T1000 (cell line): ENCODE measurements at places on chromosomes 4 and X.

GRCh38 chr4:24121395-24122175 is 231.7 kb upstream of the PPARGC1A start:
- no peak for DNase-seq

GRCh38 chrX:123807835-123808416 is 51.9 kb upstream of the XIAP start:
- DNase-seq = no peak

DNA sequence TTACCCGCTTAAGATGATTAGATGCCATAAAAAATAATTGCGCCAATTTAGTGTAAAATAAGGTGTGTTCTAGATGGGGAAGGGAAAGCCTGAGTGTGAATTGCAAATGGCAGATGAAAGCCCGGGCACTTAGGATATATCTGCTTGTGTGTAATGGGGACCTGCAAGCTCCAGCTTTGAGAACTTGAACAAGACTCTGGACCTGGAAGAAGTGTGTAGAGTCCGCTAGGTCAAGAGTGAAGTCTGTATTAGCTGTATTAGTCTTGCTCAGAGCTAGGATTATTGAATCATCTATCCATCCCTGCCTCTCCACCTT is 4.2 kb downstream of the NEUROG2 start:
- no peak for DNase-seq

DNA sequence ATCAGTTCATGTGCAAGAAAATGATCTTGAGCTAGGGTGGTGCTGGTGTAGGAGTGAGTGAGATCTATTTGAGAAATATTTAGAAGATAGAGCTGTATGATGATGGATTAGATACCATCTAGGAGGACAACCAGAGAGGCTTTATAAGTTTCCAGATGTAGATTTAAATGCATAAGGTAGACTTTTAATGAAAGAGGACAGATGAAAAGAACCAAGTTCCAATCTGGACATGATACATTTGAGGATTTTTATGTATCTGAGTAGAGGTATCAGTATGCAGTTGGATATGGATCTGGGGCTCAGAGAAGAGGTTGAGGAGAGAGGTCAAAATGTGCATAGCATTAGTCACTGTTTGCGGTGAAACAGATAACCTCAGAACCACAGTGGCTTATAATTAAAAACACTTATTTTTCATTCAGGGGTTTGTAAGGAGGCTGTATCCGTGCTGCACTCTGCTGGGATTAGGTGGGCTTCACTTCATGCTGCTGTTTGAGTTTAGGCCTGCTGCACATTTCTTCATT is 348.7 kb downstream of the BMPR1B start:
- DNase-seq = no peak

- no peak for DNase-seq
These were observed 25.4 kb upstream of the LIMCH1 start for GRCh38 chr4:41512596-41512995.

GRCh38 chrX:39479856-39480255 is 617.9 kb downstream of the BCOR start:
- no peak for DNase-seq

DNA sequence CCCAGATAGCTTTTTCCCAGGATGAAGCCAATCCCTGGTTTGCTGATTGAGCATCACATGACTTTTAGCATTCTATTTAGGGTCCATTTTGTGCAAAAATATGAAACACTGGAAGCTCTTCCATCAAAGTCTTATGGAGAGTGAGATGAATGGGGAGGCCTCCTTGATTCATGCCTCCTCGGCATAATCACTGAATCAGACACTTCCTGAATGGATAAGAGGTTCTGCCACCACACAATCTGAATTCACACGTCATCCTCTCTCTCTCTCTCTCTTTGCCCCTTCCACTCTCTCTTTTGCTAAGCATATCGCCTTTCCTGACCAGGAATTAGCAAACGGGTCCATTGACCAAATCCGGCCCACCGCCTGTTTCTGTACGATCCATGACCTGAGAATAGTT is 68.7 kb downstream of the CRMP1 start:
- no peak for DNase-seq
